ENCODE measurements at places on chromosomes 1 and 21.

- DNase-seq: no peak
Measured at GRCh38 chr1:116997066-116997465, 4.5 kb upstream of the CD101 start.

DNA sequence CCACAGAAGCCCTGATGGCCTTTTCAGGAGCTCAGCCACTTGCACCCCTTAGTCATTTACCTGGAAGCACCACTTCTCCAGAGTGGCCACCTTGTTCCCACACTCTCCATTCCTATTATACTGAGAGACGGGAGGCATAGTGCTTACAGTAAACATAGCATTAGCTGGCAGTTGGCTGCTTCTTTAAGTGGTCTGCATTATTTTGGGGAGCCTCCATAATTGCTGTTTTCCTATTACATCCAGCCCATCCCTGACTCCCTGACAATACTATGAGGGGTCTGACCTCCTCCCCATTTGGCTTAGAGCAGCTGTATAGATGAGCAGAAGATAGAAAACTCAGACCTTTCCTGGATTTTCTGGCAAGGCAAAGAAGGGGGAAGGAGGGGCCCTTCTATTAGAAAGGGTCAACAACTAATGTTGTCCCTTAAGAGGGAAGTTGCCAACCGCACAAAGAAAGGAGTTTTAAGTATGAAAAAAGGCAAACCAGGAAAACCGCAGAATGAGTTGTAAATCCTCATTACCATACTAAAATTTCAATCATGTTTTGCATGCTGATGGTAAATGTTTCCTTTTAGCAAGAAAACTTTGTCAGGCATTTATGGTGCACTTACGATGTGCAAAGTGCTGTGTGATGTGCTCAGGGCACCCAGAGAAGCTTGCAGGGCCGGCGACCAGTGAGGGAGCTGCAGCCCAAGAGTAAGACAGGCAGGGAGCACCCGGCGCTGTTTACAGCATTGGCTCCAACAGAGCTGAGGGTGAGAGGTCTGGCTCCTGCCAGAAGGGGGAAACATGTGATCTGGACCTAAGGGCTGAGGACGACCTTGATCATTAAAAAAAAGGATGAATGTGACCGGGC lies 167.3 kb downstream of the ZZZ3 start:
- peak; percentile 72 for DNase-seq

DNA sequence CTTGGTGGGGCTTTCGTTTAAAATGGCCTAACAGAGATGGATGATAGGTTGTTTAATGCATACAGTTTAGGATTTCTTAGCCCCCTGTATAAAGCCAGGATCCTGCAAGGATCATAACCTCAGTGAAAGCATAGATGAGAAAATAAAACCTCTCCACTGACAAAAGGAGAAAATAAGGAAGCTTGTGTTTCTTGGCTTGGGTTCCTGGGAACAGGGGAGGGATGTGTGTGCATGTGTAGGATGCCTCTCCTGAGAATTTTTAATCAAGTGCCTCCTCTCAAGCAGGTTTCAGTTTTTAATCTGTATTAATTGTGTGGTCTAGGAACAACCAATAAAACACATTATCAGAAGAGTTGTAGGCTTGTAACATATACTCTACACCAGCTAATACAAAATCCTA lies 26.1 kb downstream of the PRKACB start:
- DNase-seq: no peak

GRCh38 chr1:25110485-25110884 lies 121.8 kb downstream of the SYF2 start:
- no peak for DNase-seq

- DNase-seq: no peak
Measured at GRCh38 chr21:41197582-41197981, 29.6 kb downstream of the BACE2 start.

DNA sequence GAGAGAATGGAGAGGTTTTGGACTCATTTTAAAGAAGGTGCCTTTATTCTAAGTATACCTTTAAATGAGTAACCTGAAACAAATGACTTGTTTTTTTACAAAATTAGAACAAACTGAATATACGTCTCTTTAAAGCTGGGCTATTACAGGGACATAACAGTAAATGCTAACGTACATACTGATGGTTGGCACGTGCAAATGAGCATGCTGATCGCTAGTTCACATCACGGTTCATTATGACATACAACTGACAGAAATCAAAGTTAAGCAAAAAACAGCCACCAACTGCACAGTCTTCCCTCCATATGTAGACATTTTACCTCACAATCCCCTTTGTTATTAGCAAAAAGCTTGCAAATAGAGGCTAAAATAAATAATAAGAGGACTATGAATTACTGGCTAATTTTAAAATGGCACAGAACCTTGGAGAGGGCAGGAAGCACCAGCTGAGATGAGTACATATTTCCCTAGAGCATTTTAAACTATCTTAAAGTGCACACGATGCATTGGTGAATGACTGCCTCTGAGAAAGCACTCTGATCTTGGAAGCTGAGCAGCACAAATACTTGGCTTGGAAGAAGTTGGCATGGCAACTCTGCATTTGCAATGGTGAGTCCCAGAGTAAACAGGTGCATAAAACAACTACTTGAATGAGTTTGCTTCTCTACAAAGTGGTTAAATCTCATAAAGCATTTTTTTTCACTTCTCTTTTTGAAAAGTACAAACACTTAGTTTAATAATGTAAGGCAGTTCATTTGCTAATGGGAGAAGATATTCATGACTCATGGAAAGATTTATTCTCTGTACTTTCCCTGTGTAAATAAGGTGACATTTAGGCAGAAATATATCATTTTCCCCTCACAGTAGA lies 204.7 kb downstream of the LHX8 start:
- no peak for DNase-seq

DNA sequence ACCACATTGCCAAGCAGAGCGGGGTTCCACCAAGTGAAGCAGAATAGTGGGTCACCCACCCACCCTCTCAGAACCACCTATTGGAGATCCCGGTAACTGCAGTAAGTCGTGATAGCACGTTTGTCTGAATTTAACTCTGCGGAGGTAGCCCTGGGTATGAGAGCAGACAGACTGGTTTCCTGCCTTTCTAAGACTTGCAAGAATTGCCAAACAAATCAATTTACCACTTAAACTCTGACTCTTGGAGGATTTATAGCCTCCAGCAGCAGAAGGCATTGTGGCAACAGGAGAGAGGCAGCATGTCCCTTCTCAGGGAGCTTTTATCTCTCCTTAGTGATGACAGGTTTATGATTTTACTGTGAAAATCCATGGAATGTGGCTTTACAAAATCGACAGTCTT lies 287.9 kb upstream of the FMN2 start:
- no peak for DNase-seq

- no peak for DNase-seq
Measured at GRCh38 chr1:46517010-46517600, 27.5 kb downstream of the DMBX1 start.

- DNase-seq: peak; percentile 85
Measured at GRCh38 chr1:145425436-145426029, at the start of gene NBPF20. Gene NBPF20, minus strand, starts transcription at chr1:145425603. Its CDS starts 20,331 bp downstream, at chr1:145405272.

DNA sequence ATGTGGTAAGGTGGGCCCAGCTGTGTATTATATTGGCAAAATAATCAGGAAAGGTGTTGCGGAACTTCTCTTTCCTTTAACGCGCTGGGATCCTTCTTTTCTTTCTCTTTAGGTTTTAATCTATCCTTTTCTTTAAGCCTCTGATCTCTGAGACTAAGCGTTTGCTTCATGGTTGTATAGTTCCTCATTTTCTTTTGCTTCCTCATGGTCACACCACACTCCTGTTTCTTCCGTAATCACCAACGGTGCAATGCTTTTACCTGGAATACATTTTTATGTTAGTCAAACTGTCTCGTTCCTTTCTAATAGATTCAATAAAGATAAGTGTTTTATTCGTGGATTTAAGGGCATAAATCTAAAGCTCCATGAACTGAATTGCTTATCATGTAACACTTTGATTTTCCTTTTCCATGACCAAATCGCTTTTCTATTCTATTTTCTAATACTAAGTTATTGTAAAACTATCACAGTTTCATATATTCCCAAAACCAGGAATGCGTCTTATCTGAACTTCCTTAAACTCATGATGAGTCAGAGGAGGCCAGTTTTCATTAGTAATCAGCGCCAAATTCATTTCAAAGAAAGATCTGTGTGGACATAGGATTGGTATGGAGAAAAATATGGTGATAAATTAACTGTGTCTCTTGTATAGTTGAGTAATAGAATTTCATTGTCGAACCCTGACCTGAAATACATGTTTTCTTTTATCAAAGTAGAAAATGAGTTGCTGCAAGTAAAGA lies 12.2 kb downstream of the SDCCAG8 start:
- DNase-seq: no peak

GRCh38 chr1:219967361-219967760 lies 39.0 kb upstream of the SLC30A10 start:
- no peak for DNase-seq

GRCh38 chr1:229729916-229730315 lies 103.9 kb downstream of the URB2 start:
- no peak for DNase-seq

DNA sequence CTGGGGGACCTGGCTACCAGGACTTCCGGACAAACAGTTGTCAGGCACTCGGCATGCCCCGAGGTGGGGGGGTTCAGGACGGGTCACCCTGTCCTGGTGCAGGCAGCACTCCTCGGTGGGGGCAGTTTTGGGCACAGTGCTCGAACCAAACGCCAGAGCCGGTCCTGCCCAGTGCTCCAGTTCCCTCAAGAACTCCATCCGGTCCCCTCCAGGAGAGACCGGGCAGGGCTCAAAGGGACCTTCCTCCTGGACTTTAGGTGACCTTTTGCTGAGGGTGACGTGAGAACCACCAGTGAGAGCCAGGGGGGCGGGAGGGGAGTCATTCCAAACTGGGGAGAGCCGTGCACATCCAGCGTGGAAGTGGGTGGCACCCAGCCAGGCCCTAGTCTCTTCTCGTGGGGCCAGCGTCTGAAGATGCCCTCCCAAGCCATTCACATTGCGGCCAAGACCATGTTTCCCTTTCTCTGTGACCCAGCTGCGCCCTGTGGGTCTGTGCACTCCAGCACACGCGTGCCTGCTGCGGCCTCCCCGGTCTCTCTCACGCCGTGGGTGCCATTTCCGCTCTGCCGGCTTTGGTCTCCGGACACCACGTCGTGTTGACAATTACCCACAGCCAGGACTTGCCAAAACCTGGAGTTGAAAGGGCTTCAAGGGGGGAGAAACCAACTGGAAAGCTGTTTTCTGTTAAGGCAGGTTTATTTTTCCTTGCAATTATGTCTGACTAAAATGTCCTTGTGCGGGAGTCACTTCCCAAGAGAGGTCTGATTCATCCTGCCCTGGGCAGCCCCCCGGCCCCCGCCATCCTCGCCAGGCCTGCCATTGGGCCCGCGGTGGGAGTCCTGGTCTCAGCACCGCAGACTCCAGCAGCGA lies 178.8 kb upstream of the ARHGEF16 start:
- no peak for DNase-seq

DNA sequence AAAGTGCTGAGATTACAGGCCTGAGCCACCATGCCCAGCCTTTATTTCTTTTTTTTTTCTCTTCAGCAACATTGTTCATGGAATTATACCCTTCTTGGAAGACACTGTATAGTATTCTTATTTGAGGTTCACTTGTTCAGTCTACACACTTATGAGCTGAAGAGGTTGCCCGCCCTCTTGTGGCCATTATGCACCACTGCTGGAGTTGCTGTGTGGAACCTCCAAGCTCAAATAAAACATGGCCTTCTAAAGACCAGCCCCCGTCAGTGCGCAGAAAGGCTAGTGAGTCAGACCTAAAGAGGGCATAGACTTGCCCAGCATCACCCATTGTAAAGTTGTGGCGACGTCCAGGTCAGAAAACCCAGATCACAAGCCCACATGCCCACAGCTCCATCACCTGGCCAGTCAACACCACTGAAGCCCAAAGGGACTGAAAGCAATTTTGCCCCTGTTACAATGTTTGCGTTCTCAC lies 20.4 kb downstream of the LURAP1 start:
- peak; percentile 78 for DNase-seq

DNA sequence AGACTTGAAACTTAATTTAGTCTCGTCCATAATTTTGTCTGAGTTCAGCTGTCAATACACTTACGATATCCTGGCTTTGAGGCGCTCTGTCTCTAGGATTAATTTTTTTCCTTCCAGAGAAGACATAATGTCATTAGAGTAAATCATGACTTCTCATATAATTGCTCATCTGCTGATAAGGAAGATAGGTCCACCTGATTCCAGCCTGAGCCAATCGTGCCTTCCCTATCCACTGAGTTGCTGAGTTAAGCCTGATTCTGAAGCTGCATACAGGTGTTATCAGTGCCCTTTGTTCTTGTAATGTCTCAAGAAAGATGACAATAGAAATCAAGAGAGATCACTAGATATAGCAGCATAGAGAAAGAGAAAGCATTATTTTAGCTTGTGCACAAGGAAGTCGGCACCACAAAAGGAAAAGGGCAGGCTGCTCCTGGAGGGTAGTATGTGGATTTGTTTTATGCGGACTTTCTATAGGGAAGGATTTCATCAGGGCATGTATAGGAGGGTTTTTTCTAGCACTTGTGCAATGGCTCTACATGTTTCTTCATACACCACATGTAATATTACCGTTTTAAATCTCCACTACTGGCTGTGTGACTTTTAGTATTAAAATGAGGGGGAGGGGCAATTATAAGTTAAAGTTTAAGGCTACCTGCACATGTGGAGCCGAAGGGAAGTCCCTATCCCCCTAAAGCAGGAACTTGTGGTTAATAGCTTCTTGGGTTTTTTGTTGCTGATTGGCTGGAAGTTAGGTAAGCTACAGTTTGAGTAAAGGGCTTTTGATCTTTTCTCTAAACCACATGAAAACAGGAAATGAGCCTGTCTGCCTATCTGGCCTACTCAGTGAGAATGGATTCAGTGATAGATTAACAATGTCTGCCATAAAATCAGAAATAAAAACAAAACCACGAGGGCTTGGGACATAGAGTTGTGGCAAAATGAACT lies 133.4 kb downstream of the PLPPR5 start:
- no peak for DNase-seq

GRCh38 chr21:45950740-45951515 lies 30.6 kb upstream of the COL6A1 start:
- DNase-seq: no peak

GRCh38 chr1:29971703-29972102 lies 735.4 kb downstream of the PTPRU start:
- no peak for DNase-seq

DNA sequence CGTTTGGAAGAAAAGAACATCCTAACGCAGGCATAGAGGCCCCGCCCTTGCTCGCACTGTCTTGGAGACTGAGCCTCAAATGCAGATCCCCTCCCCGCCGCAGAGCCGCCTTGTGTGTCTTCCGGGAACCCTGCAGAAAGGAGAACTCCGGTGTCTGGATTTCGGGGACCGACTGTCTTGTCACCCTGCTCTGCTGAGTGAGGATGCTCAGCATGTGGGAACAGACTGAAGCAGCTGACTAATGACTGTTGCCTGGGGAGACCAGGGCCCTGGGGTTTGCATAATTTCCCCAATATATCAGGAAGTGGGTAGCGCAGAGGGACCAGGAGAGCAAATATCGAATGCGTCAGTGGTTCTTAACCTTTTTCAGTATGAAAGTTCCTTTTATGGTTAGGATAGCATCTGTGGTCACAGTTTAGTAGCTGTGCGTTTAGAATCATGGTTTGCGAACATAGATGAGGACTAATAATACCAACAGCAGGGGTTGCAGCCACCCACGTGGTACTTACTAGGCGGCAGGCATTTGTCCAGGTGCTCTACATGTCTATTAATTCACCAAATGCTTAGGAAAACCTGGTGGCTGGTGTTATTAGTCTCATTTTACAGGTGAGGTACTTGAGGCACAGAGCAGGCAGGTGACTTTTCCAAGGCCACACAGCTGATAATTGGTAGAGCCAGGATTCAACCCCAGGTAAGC lies 14.3 kb downstream of the GPR137B start:
- peak; percentile 66 for DNase-seq
